Activated naive CD8-positive, alpha-beta T cell treated with anti-CD3 and anti-CD28 coated beads, Interleukin-2, amount 10 ng/mL, durations not matched to agents 7 days and 5 days (primary cell): ENCODE measurements at places on chromosomes 1 and 21. TPM values are rescaled to one million over a fixed set of nuclear protein-coding genes. Genes with fewer than 3 reads are reported as not detected.

- peaks cover 5% of the 10 kb centered on the region for H3K4me1 ChIP-seq
- peaks cover 45% of the 10 kb centered on the region for H3K36me3 ChIP-seq
- no peak overlapping the region for H3K27ac ChIP-seq
Measured at GRCh38 chr1:23356471-23357137, 12.5 kb upstream of the HNRNPR start.

- no peak overlapping the region for H3K4me3 ChIP-seq
- DNase-seq, result no peak
- no peaks in the 10 kb centered on the region for H3K36me3 ChIP-seq
Measured at GRCh38 chr1:151529781-151530180, 10.3 kb upstream of the TUFT1 start.

DNA sequence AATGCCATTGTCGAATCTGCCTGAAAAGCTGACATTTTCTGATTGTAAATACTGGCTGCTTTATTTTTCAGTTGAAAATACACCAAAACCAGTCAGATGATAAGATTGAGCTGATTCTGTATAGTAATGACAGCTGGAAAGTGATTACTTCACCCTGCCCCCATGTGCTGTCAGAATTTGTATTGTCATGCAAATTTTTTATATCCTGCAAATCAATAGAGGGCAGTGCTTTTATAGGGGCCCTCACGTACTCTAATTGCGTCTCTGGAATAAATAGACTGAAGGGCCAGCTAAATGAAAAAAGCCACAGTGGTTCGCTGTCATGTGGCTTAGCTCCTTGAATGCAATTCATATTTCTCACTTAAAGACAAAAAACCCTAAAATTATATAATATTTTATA, 208.6 kb downstream of the LHX8 start:
- no peak overlapping the region for H3K4me3 ChIP-seq
- no peaks in the 10 kb centered on the region for H3K36me3 ChIP-seq
- H3K27ac ChIP-seq, result no peak overlapping the region
- no peaks in the 10 kb centered on the region for H3K4me1 ChIP-seq
- no peaks in the 10 kb centered on the region for H3K27me3 ChIP-seq

DNA sequence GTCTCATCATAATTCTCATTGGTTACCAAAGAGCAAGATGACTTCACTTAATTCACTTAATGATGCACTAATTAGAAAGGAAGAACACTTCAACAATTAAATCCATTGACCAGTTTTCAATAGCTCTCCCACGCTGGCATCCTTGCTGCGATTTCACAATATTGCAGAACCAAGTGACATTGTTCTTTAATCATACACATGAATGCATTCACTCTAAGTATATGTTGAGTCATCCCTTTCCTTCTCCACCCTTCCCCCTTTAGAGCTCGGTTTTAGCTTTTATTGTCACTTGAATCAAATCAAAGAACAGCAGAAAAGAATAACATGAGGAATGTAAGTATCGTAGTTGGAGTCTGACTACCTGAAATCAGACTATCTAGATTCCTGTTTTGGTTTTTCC, 233.6 kb upstream of the FMN2 start:
- no peak overlapping the region for H3K27ac ChIP-seq
- H3K27me3 ChIP-seq, result no peaks in the 10 kb centered on the region
- no peak overlapping the region for H3K4me3 ChIP-seq
- DNase-seq, result no peak

DNA sequence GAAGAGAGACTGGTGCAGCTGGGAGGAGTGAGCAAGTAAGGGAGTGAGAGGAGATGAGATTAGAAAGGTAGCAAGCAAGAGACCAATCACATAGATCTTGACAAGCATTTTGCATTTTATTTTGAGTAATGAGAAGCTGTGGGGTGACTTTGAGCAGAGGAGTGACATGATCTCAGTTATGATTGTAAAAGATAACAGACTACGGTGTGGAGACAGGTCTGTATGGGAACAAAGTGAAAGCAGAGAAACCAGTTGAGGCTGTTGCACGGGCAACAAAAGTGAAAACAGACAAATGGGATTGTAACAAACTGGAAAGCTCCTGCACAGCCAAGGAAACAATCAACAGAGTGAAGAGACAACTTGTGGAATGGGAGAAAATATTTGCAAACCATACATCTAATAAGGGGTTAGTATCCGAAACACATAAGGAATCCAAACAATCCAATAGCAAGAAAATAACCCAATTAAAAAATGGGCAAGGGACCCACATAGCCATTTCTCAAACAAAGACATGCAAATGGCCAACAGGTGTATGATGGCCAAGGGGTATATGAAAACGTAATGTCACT, 68.4 kb downstream of the SNRPE start:
- H3K36me3 ChIP-seq, result no peaks in the 10 kb centered on the region
- peaks cover 10% of the 10 kb centered on the region for H3K27me3 ChIP-seq

GRCh38 chr1:197441999-197442414, 174.0 kb downstream of the CRB1 start:
- no peaks in the 10 kb centered on the region for H3K4me1 ChIP-seq
- H3K4me3 ChIP-seq, result no peak overlapping the region
- no peak overlapping the region for H3K27ac ChIP-seq
- DNase-seq, result no peak

- no peak for DNase-seq
- H3K36me3 ChIP-seq, result no peaks in the 10 kb centered on the region
- H3K4me1 ChIP-seq, result peaks cover 2% of the 10 kb centered on the region
- H3K27ac ChIP-seq, result no peak overlapping the region
- peaks cover 4% of the 10 kb centered on the region for H3K27me3 ChIP-seq
- no peak overlapping the region for H3K4me3 ChIP-seq
Measured at GRCh38 chr1:67575861-67576260, 109.1 kb upstream of the GADD45A start.

- no peak overlapping the region for H3K4me3 ChIP-seq
- H3K27me3 ChIP-seq, result no peaks in the 10 kb centered on the region
- H3K27ac ChIP-seq, result no peak overlapping the region
- no peaks in the 10 kb centered on the region for H3K4me1 ChIP-seq
- DNase-seq, result no peak
Measured at GRCh38 chr1:49197081-49197480, 420.4 kb upstream of the BEND5 start.

- H3K36me3 ChIP-seq, result no peaks in the 10 kb centered on the region
- peaks cover 10% of the 10 kb centered on the region for H3K27me3 ChIP-seq
- H3K4me1 ChIP-seq, result no peaks in the 10 kb centered on the region
- DNase-seq, result no peak
- H3K27ac ChIP-seq, result no peak overlapping the region
Measured at GRCh38 chr1:66464802-66465201, 69.2 kb upstream of the SGIP1 start.

GRCh38 chr1:114289306-114289705, 135.6 kb upstream of the SYT6 start:
- no peaks in the 10 kb centered on the region for H3K36me3 ChIP-seq
- no peak overlapping the region for H3K27ac ChIP-seq
- DNase-seq, result no peak
- H3K4me3 ChIP-seq, result no peak overlapping the region
- peaks cover 5% of the 10 kb centered on the region for H3K27me3 ChIP-seq

DNA sequence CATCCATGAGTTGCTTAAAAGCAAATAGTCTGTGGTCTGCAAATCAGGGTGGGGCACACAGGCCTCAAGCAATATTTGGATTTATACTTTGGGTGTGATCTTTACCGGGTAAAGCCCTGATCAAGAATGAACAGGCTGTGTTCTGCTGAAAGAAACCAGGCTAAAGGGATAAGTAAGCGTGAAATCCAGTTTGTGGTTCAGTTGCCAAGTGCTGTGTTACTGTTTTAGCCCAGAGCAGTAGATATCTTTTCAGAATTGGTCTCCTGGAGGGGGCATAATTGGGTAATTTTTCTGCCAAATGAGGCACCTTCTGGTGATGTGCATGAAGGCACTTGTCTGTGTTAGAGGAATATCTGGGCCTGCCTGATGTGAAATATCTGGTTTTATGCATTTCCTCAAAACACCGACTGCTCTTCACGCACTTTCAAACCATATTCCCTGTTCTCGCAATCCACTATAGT, 21.4 kb downstream of the AIM2 start:
- H3K36me3 ChIP-seq, result peaks cover 48% of the 10 kb centered on the region
- H3K27ac ChIP-seq, result peak overlapping the region; percentile 44
- peak overlapping the region; percentile 16 for H3K4me3 ChIP-seq
- H3K27me3 ChIP-seq, result no peaks in the 10 kb centered on the region
- peaks cover 18% of the 10 kb centered on the region for H3K4me1 ChIP-seq

DNA sequence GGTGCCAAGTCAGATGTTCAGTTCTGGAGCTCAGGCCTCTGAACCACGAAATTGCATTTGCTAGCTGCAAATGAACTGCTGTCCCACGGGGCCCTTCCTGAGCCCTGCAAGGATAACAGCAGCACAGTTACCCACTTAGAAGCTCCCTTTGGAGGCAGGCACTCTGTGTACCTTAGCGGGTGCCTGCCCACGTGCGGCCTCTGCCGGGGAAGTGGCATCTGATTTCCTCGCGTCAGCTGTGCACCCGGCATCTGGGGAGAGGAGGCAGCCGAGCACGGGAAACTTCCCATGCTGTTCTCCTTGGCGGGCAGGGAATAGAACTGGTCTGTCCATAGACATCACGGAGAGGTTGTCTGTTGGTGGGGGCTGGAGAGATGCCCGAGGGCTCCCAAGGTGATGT, 148.0 kb upstream of the C1orf174 start:
- H3K27me3 ChIP-seq, result peaks cover 5% of the 10 kb centered on the region
- H3K4me3 ChIP-seq, result no peak overlapping the region
- peaks cover 8% of the 10 kb centered on the region for H3K4me1 ChIP-seq
- H3K36me3 ChIP-seq, result no peaks in the 10 kb centered on the region
- no peak overlapping the region for H3K27ac ChIP-seq

DNA sequence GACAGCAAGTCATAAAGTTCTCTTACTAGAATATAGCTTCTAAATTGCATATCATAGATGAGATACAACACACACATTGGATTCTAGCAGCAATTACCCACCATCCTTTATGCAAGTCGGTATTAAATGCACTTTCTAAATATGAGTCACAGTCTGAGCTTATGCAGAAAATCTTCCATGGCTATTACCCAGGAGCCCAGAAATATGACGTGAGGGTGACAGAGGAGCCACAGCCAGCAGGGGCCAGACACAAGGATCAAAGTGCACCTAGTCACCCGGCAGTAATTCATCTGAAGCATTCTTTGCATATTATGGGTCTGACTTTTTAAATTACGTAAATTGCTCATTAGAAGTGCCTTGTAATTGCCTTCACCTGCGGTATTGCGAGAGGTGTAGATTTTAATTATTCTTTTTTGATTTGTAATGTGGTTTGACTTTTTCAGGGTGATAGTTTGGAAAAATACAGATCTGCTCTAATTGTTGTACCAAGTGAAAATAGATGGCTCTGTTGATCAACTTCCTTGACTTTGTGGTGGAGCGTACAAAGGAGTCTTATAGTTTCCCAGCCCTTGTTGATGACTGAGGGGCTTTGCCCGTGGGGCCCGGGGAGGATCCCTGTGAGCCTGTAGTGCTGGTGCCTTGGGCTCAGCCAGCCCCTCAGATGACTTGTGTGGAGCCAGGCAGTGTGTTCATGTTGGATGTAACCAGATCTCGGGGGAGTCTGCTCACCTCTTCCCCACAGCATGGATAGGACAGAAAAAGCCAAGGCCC, 470.0 kb upstream of the VAMP3 start:
- H3K4me3 ChIP-seq, result no peak overlapping the region
- no peak overlapping the region for H3K27ac ChIP-seq
- no peak for DNase-seq
- H3K4me1 ChIP-seq, result no peaks in the 10 kb centered on the region
- H3K27me3 ChIP-seq, result peaks cover 15% of the 10 kb centered on the region

GRCh38 chr21:25638660-25639550, at the start of gene JAM2:
Gene JAM2 (plus strand): TSS chr21:25639258. CDS start chr21:25639822, 564 bp downstream.
- H3K4me1 ChIP-seq, result peaks cover 12% of the 10 kb centered on the region
- H3K27me3 ChIP-seq, result peaks cover 42% of the 10 kb centered on the region
- H3K36me3 ChIP-seq, result no peaks in the 10 kb centered on the region
- peak; percentile 49 for DNase-seq
- peak within 1 kb of the TSS; percentile 22 for H3K27ac ChIP-seq

- H3K4me3 ChIP-seq, result no peak overlapping the region
- no peak for DNase-seq
- no peaks in the 10 kb centered on the region for H3K36me3 ChIP-seq
- H3K27ac ChIP-seq, result no peak overlapping the region
Measured at GRCh38 chr1:56385314-56385713, 194.0 kb downstream of the PLPP3 start.

- H3K27me3 ChIP-seq, result no peaks in the 10 kb centered on the region
- no peaks in the 10 kb centered on the region for H3K36me3 ChIP-seq
- no peak for DNase-seq
- H3K27ac ChIP-seq, result no peak overlapping the region
- no peak overlapping the region for H3K4me3 ChIP-seq
- H3K4me1 ChIP-seq, result peaks cover 8% of the 10 kb centered on the region
Measured at GRCh38 chr21:24289539-24289938, 1317.7 kb downstream of the MRPL39 start.

DNA sequence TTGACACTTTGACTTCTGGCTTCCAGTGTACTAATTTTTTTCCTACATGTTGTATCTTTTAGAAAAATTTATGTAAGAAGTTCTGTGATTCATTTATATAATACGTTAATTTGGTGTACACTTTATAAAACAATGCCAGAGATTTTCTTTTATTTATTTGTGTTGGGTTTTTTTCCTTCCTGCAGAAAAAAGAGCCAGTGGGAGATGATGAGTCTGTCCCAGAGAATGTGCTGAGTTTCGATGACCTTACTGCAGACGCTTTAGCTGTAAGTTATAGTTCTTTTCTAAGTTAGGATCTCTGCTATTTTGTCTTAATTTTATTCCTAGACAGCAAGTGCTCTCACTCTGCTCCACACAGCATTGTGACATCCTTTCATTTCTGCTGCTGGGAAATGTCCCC, 14.4 kb downstream of the SARS1 start:
- H3K36me3 ChIP-seq, result peaks cover 20% of the 10 kb centered on the region
- no peak overlapping the region for H3K27ac ChIP-seq
- H3K4me3 ChIP-seq, result no peak overlapping the region
- DNase-seq, result no peak
- no peaks in the 10 kb centered on the region for H3K27me3 ChIP-seq

GRCh38 chr1:192564099-192564498, 11.5 kb upstream of the RGS1 start:
- H3K4me3 ChIP-seq, result no peak overlapping the region
- H3K36me3 ChIP-seq, result peaks cover 11% of the 10 kb centered on the region
- peaks cover 15% of the 10 kb centered on the region for H3K4me1 ChIP-seq

DNA sequence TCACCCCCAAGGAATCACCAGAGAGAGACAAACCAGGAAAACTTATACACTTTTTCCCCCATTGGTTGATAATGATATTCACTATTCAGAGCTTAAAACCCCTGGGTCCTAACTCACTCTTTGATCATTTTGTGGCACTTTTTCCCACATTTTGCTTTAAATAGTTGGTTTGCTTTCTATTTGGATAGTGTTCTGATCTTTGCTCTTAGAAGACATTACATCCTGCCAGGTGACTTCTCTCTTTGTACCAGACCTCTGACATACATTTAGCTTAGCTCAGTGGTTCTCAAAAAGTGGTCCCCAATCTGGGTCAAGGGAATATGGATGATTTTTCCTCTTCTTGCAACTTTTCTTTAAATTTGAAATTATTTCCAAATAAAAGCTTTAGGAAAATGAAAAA, 228.4 kb downstream of the RPS6KC1 start:
- H3K36me3 ChIP-seq, result peaks cover 10% of the 10 kb centered on the region
- H3K27ac ChIP-seq, result no peak overlapping the region
- H3K4me1 ChIP-seq, result no peaks in the 10 kb centered on the region
- no peak for DNase-seq
- no peak overlapping the region for H3K4me3 ChIP-seq

The KRTAP11-1 gene
- not detected for total RNA-seq

The SIM2 gene
- not detected for total RNA-seq

The NBPF6 gene
- not detected for total RNA-seq

The ANXA9 gene
- not detected for total RNA-seq

The NTMT2 gene
- not detected for total RNA-seq

The IGSF9 gene
- not detected for total RNA-seq

The GPR37L1 gene
- total RNA-seq, result not detected

The UMODL1 gene
- total RNA-seq, result 0.30 TPM

The C1orf105 gene
- total RNA-seq, result not detected

The LCE2B gene
- total RNA-seq, result not detected
